Lower leg skin (tissue), 4 donors: ENCODE measurements at places on chromosomes 12 and 14.

DNA sequence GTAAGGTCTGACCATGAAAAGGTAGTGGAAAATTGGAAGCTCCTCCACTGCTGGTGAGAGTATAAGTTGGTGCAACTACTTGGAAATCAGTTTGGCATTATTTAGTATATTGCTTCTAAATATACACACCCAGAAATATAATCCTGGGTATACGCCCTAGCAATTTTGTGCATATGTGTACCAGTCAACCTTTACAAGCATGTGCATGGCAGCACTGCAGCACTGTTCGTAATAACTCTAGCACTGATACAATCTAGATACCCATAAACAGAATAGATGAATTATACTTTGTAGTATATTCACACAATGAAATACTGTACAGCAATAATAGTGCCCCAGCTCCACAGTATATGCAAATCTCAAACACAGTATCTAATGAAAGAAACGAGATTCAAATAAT, 265.9 kb downstream of the EMP1 start:
- no peak for DNase-seq

DNA sequence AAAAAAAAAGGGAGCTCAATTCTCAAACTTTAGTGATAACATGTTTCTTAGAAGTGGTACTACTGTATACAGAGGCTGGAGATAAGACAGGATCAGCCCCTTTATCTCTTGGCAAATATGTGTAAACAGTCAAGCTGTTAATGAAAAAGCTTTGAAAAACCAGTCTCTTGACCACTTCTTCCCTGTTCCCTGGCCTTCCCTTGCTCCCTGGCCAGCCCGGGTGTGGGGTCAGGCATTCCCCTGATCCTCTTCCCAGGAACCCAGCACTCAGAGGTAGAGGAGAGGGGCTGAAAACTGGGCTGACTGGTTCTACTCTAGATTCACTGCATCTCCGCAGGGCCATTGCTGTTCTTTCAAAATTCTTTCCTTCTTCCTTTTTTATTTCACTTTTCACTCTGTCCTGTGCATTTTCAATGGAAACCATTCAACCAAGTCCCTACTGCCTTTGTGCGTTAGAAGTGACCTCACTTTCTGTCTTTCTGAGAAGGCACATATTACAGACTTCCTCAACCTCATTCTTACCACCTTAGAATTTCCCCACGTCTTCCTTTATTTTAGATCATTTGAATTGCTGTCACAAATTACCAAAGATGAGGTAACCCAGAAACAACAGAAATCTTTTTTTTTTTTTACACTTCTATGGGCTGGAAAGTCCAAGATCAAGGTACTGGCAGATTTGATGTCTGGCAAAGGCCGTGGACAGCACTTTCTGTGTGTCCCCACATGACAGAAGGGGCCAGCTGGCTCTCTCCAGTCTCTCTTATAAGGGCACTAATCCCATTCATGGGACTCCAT, 5.7 kb downstream of the GNG2 start:
- no peak for DNase-seq

- no peak for DNase-seq
Measured at GRCh38 chr12:76830436-76830835, 48.4 kb downstream of the CSRP2 start.

GRCh38 chr12:29286081-29286790, 94.7 kb downstream of the ERGIC2 start:
- no peak for DNase-seq

DNA sequence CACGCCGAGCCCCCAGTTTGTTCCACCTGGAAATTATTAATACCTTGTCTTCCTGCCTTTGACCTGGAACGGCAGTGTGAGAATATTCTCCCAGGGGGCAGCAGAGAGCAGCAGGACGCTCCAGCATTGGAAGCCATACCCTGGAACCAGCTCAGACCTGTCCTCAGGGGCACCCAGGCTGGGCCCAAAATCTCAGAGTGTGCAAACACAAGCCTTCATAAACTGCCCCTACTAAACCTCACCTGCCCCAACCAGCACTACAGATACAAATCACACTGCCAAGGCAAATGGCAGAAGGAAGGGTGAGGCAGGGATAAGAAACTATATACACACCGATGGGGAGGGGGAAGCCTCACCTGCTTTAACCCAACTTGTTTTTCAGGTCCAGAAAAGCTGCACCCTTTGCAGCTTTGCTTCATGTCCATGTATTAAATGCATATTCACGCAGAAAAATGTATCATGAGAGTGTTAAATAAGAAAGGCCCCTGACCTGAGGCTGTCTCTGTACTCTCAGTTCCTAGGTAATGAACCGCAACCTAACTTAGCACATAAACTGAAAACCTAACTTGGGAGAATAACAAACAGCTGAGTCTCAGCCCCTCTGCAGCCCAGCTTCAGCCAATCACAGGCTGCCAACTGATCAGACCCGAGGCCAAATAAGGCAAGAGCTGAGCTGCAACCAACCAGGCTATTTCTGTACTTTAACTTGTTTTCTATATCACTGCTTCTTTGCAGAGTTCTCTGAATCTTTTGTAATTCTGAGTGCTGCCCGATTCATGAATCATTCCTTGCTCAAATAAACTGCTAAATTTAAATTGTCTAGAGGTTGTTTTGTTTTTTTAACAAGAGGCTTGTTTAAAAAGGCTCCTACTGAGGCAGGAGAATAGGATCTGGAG, 130.1 kb downstream of the SPTSSA start:
- DNase-seq = peak; percentile 92
